ENCODE measurements at places on chromosomes 11 and 22. TPM values are rescaled to one million over a fixed set of nuclear protein-coding genes. Genes with fewer than 3 reads are reported as not detected.

DNA sequence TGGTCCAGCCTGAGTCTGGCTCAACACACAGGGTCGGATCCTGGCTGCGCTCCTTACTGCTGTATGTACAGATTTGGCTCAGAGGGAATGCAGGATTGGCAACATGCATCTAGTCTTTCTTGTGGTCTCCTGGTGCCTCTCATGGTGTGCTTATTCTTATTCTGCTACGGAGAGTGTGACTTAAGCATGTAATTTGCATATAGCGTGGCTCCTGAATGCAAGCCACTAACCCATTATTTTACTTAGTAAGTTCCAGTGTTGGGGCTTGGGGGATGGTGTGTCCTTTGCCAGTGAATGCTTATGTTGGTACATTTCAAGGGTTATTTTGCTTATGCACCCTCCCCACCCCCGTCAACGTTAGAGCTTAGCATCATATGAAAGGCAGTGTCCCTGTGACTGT lies 51.2 kb downstream of the PTPRJ start:
- H3K36me3 ChIP-seq: peaks cover 56% of the 10 kb centered on the region
- no peaks in the 10 kb centered on the region for H3K27me3 ChIP-seq
- H3K4me1 ChIP-seq: peaks cover 79% of the 10 kb centered on the region
- H3K27ac ChIP-seq: no peak overlapping the region

- H3K36me3 ChIP-seq: no peaks in the 10 kb centered on the region
- H3K27me3 ChIP-seq: no peaks in the 10 kb centered on the region
- H3K4me1 ChIP-seq: no peaks in the 10 kb centered on the region
- H3K27ac ChIP-seq: no peak overlapping the region
Measured at GRCh38 chr11:70247042-70247709, 23.3 kb upstream of the PPFIA1 start.

- no peaks in the 10 kb centered on the region for H3K4me1 ChIP-seq
- H3K4me3 ChIP-seq: no peak overlapping the region
- no peak overlapping the region for H3K27ac ChIP-seq
Measured at GRCh38 chr11:81030186-81030585, 1589.4 kb upstream of the TENM4 start.

GRCh38 chr22:23218867-23219251 lies 38.5 kb downstream of the BCR start:
- H3K27me3 ChIP-seq: no peaks in the 10 kb centered on the region
- H3K4me1 ChIP-seq: peaks cover 88% of the 10 kb centered on the region
- no peak overlapping the region for H3K4me3 ChIP-seq
- peaks cover 7% of the 10 kb centered on the region for H3K36me3 ChIP-seq
- no peak for DNase-seq
- H3K27ac ChIP-seq: peak overlapping the region; percentile 76

- H3K27ac ChIP-seq: no peak overlapping the region
- H3K27me3 ChIP-seq: no peaks in the 10 kb centered on the region
- no peak for DNase-seq
- no peaks in the 10 kb centered on the region for H3K36me3 ChIP-seq
- H3K4me3 ChIP-seq: no peak overlapping the region
Measured at GRCh38 chr11:117473481-117474091, 145.9 kb downstream of the CEP164 start.

- no peaks in the 10 kb centered on the region for H3K4me1 ChIP-seq
- no peaks in the 10 kb centered on the region for H3K36me3 ChIP-seq
- H3K27me3 ChIP-seq: peaks cover 1% of the 10 kb centered on the region
- no peak overlapping the region for H3K4me3 ChIP-seq
Measured at GRCh38 chr11:135027461-135027860, 615.4 kb upstream of the B3GAT1 start.

YAP1 gene
- total RNA-seq: not detected

C11orf91 gene
- total RNA-seq: not detected

CCDC188 gene
- not detected for total RNA-seq

Measured in activated CD8-positive, alpha-beta T cell treated with anti-CD3 and anti-CD28 coated beads, Interleukin-2, amount 10 ng/mL, durations not matched to agents 7 days and 5 days (primary cell).